ENCODE measurements at places on chromosomes 4 and X. TPM values are rescaled to one million over a fixed set of nuclear protein-coding genes. Genes with fewer than 3 reads are reported as not detected.

- H3K27me3 ChIP-seq, result no peaks in the 10 kb centered on the region
- no peaks in the 10 kb centered on the region for H3K36me3 ChIP-seq
- H3K27ac ChIP-seq, result no peak overlapping the region
- H3K4me1 ChIP-seq, result no peaks in the 10 kb centered on the region
- no peak for DNase-seq
These were observed 47.0 kb downstream of the BEND2 start for GRCh38 chrX:18173494-18174180.

TMEM185A gene
- 55.5 TPM for total RNA-seq

DNA sequence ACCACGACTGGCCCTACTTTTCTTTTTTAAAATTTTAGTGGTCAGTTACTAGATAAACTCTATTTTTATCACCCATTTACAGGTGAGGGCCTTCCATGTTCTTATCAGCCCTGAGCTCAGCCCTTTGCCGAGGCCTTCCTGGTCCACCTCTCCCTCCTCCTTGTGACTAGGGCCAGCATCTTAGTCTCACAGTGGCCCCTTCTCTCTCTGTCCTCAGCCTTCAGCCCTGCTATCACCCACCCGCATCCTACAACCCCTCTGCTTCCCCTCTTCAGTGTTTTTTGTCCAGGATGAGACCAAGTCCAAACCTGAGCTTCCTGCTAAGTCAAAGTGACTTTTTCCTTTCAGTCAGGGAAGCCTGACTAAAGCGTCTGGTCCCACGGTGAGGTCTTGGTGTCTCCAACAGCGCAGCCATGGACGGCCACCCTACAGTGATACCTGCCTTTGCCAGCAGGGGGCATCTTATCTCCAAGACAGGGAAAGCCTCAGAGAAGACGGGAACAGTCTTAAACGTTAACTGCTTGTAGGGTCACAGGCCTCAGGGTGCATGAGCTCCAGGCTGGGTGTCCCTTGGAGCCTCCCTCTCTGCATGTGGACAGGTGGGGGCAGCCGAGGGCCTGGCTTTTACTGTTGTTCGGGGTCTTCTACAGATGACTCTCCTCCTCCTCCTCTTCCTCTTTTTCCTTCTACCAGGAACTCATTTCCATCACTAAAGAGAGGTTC is 11.7 kb upstream of the GAGE10 start:
- no peaks in the 10 kb centered on the region for H3K27me3 ChIP-seq
- no peak overlapping the region for H3K27ac ChIP-seq
- no peak overlapping the region for H3K4me3 ChIP-seq
- no peaks in the 10 kb centered on the region for H3K36me3 ChIP-seq
- DNase-seq, result peak; percentile 70

GRCh38 chrX:12919051-12919450 is 12.6 kb downstream of the TLR8 start:
- no peak for DNase-seq
- no peaks in the 10 kb centered on the region for H3K36me3 ChIP-seq
- no peak overlapping the region for H3K27ac ChIP-seq

GPR143 gene
- total RNA-seq, result 6.3 TPM

SLC25A43 gene
- 2.0 TPM for total RNA-seq

DNA sequence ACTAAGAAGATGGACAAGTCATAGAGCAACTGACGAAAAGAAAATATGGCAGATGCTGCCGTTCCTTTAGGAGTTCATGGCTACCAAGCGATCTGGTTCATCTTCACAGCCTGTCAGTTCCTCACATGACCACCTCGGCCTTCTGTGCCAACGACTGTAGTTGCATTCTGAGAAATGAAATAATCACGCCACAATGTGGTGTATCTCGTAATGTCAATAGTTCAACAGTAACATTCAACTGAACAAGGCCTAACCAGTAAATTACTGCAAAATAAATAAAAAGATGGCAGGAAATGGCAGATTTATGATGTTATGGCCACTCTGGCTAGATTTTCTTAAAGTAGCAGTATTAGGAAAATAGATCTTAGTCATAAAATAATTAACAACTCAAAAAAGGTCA is 4.4 kb downstream of the GPRIN3 start:
- H3K4me3 ChIP-seq, result no peak overlapping the region
- H3K27me3 ChIP-seq, result no peaks in the 10 kb centered on the region
- no peak overlapping the region for H3K27ac ChIP-seq
- DNase-seq, result no peak
- peaks cover 46% of the 10 kb centered on the region for H3K4me1 ChIP-seq

HSPA4L gene
- 2.2 TPM for total RNA-seq

- H3K27me3 ChIP-seq, result no peaks in the 10 kb centered on the region
- no peaks in the 10 kb centered on the region for H3K36me3 ChIP-seq
- DNase-seq, result no peak
- H3K27ac ChIP-seq, result no peak overlapping the region
- H3K4me3 ChIP-seq, result no peak overlapping the region
These were observed 93.2 kb upstream of the KLF3 start for GRCh38 chr4:38570647-38571276.

PITX2 gene
- total RNA-seq, result 4.7 TPM

GRCh38 chrX:44483965-44484606 is 58.6 kb downstream of the FUNDC1 start:
- H3K4me3 ChIP-seq, result no peak overlapping the region
- peaks cover 3% of the 10 kb centered on the region for H3K4me1 ChIP-seq
- no peak for DNase-seq
- no peak overlapping the region for H3K27ac ChIP-seq
- H3K36me3 ChIP-seq, result no peaks in the 10 kb centered on the region
- no peaks in the 10 kb centered on the region for H3K27me3 ChIP-seq

- H3K36me3 ChIP-seq, result no peaks in the 10 kb centered on the region
- DNase-seq, result no peak
- no peak overlapping the region for H3K4me3 ChIP-seq
- no peaks in the 10 kb centered on the region for H3K4me1 ChIP-seq
These were observed 62.5 kb downstream of the CD40LG start for GRCh38 chrX:136710325-136710951.

GRCh38 chr4:69787879-69788278 is 27.5 kb upstream of the SULT1B1 start:
- no peak overlapping the region for H3K27ac ChIP-seq
- no peak overlapping the region for H3K4me3 ChIP-seq
- no peaks in the 10 kb centered on the region for H3K27me3 ChIP-seq
- DNase-seq, result no peak
- no peaks in the 10 kb centered on the region for H3K4me1 ChIP-seq
- H3K36me3 ChIP-seq, result no peaks in the 10 kb centered on the region

GRCh38 chr4:73415807-73416238 is 11.7 kb downstream of the ALB start:
- H3K36me3 ChIP-seq, result no peaks in the 10 kb centered on the region
- no peaks in the 10 kb centered on the region for H3K4me1 ChIP-seq
- H3K27me3 ChIP-seq, result no peaks in the 10 kb centered on the region
- no peak for DNase-seq
- H3K4me3 ChIP-seq, result no peak overlapping the region

DNA sequence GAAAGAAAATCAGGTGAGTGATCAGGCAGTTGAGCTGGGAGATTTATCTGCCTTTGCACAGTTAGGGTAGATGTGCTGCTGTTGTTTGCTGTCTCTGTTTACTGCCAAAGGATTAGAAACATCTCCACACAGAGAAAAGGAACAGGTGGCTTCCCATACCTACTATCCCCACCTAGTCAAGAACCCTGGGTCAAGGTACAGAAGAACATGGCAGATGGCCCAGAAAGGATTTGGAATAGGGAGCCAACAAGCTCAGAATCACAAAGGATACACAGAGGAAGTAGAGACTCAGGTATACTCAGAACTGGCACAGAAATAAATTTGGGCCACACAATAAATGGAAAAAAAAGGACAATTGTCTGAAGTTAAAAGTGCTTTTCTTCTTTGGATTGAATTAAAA is 64.3 kb downstream of the TIGD2 start:
- H3K4me3 ChIP-seq, result no peak overlapping the region
- DNase-seq, result no peak
- no peak overlapping the region for H3K27ac ChIP-seq
- no peaks in the 10 kb centered on the region for H3K36me3 ChIP-seq

DNA sequence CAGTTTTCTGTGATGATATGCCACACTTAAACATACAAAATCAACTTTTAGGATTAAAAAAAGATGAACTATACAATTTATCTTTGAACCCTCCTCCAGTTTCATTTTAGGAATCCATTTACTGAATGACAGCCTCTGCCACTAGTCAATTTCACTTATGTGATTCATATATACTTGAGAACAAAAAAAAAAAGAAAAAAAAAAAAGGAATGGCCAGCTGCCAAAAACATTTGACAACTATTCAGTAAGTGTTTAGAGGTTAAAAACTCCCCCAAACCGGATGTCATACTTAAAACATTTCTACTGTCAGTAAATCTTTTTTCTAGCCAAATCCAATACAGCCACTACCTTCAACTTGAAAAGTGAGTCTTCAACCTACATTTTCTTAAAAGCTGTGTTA is 266.7 kb upstream of the MAGEB2 start:
- H3K4me3 ChIP-seq, result no peak overlapping the region
- DNase-seq, result peak; percentile 57
- no peaks in the 10 kb centered on the region for H3K4me1 ChIP-seq

DNA sequence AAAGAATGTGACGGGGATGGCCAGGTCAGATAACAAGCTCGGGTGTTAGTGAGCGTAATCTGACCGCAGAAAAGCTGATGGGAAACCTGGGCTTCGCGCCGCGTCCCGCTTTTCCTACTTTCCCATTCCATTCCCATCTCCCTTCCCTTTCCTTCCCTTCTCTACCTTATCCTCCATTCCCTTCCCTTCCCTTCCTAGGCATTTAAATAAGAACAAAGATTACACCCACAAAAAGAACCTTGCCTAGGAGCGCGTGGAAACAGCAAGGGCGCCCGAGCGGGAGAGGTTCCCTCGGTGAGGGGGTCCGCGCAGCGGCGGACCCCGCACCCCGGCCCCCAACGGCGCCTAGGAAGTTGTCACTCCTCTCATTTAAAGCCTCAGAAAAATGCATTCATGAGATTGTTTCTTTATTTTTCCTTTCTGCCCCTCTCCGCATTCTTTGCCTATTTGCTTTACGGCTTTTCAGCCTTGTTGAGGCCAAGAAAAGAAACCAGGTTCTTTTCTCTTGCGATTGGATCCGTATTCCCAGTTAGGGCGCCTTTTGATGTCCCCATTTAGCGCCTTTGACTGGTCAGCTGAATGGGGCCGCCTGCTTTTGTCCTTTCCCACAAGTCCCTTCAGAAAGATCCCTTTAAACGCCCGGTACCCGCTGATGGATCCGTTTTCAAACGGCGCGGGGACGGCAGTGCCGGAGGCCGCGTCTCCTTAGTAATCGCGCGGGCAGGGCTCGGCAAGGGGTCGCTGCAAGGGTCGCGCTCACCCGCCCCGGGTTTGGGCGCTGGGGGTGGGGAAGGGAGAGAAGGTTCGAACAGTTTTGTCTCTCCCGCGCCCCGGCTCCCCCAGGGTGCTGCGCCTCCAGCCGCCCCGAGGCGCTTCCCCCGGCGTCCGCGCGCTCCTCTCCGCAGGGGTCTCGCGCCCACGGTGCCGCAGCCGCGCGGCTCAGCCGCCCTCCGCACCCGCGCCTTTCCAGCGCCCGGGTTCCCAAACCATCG is 54.1 kb upstream of the TMEM33 start:
- no peaks in the 10 kb centered on the region for H3K36me3 ChIP-seq
- H3K27me3 ChIP-seq, result peaks cover 99% of the 10 kb centered on the region
- H3K4me3 ChIP-seq, result peak overlapping the region; percentile 18
- H3K4me1 ChIP-seq, result peaks cover 3% of the 10 kb centered on the region
- H3K27ac ChIP-seq, result no peak overlapping the region

- H3K4me3 ChIP-seq, result no peak overlapping the region
- DNase-seq, result no peak
- H3K36me3 ChIP-seq, result peaks cover 25% of the 10 kb centered on the region
- no peak overlapping the region for H3K27ac ChIP-seq
- no peaks in the 10 kb centered on the region for H3K27me3 ChIP-seq
These were observed 21.9 kb downstream of the MED28 start for GRCh38 chr4:17636341-17636695.

- peak; percentile 29 for DNase-seq
- H3K4me3 ChIP-seq, result no peak overlapping the region
- H3K36me3 ChIP-seq, result no peaks in the 10 kb centered on the region
These were observed 207.8 kb downstream of the ANTXR2 start for GRCh38 chr4:79865201-79865597.

- no peaks in the 10 kb centered on the region for H3K4me1 ChIP-seq
- no peak overlapping the region for H3K27ac ChIP-seq
- H3K4me3 ChIP-seq, result no peak overlapping the region
- H3K27me3 ChIP-seq, result no peaks in the 10 kb centered on the region
These were observed 41.5 kb upstream of the ANKRD50 start for GRCh38 chr4:124753941-124754581.

SLC25A31 gene
- not detected for total RNA-seq

ADH1A gene
- total RNA-seq, result not detected

GRCh38 chrX:96713303-96713702 is 28.7 kb downstream of the DIAPH2 start:
- H3K27ac ChIP-seq, result no peak overlapping the region
- no peaks in the 10 kb centered on the region for H3K4me1 ChIP-seq
- no peak for DNase-seq
- no peak overlapping the region for H3K4me3 ChIP-seq

DNA sequence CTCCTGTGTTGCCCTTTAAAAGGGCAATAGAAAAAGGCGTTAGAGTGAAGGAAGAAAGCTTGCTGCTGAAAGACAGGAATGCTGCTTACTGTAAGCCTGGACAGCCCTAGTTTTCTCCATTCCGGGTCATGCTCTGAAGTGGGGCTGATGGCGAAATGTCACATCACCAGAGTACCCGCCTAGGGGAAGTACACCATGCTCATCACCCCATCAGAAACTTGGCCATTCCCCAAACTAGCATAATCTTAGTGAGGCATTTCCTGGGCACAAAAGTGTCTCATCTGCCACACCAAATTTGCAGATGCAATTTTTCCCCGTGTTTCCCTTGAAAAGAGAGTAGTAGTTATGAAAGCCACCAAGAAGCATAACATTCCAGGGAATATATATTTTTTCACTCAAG is 47.8 kb upstream of the CAMK2D start:
- H3K27ac ChIP-seq, result no peak overlapping the region
- H3K4me3 ChIP-seq, result no peak overlapping the region
- no peaks in the 10 kb centered on the region for H3K36me3 ChIP-seq
- H3K27me3 ChIP-seq, result no peaks in the 10 kb centered on the region
- peak; percentile 59 for DNase-seq
- no peaks in the 10 kb centered on the region for H3K4me1 ChIP-seq

- DNase-seq, result no peak
These were observed 92.4 kb downstream of the FHDC1 start for GRCh38 chr4:153028535-153028934.

GRCh38 chr4:77045490-77045889 is 30.3 kb downstream of the CCNI start:
- no peaks in the 10 kb centered on the region for H3K27me3 ChIP-seq
- peak; percentile 23 for DNase-seq
- no peak overlapping the region for H3K4me3 ChIP-seq
- H3K36me3 ChIP-seq, result peaks cover 20% of the 10 kb centered on the region
- H3K27ac ChIP-seq, result no peak overlapping the region

GLUD2 gene
- total RNA-seq, result 0.18 TPM

DNA sequence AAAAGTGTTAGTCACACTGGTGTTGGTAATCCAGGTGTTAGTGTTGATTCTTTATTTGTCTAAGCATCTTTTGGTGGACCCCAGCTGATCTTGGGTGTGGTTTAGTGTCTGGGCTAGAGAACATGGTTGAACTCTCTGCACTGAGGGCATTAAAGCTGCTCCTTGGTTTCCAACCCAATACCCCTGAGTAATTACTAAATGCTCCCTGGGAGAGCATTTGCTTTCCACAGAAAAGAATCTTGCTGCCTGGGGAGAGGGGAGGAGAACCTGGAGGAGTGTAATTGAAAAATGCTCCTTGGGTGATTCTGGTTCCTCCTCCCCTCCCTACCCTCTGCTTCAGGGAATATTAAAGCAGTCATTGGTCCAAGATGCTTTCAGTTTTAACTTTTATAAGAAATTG is 3.1 kb downstream of the GUCY1B1 start:
- H3K27ac ChIP-seq, result no peak overlapping the region
- H3K27me3 ChIP-seq, result no peaks in the 10 kb centered on the region

Data from cardiac muscle cell (in vitro differentiated cells and primary cell).